ENCODE measurements at places on chromosomes 6 and 20.

DNA sequence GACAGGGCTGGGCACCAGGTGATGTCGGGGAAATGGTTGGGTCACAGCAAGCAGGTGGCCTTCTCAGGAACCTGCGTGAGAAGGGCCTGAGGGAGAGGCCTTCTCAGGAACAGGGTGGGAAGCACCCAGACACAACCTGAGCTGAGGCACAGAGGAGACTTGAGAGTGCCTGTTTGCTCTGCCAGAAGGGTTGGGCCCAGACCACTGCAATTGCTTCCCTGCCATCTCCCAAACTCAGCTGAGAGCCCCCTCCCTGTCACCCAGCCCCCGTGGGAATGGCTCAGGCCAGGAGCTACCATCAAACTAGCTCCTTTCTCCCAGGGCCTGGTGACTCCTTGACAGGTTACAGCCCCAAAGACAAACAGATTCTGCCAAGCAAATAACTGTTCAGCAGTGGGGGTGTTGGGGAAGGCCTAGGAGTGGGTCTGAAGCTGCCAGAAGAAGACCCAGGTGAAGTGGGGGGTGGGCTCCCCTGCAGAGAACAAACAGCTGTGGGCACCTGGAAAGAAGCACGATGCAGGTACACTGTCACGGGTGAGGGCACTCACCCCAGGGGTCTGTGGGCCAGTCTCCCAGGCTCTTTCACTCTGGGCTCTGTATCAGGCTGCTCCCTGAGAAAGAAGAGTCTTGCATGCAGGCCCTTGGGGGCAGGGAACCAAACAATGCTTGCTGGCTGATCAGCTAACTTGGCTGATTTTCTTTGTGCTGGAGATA is 30.4 kb upstream of the SPDEF start:
- DNase-seq, result no peak

DNA sequence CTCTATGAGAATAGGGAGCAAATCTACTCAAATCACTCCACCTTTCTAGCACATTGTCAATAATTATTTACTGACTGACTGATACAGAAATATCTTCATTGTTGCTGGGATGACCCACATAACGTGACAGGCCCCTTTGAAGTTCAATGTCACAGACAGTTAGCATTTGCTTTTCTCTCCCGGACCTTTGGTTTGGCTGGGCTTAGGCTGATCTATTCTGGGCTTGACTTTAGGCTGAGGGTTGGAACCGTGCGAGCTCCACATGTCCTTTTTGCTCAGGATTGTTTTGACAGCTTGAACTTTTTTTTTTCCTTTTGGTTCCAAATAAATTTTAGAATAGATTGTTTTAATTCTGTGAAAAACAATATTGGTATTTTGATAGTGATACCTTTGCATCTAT is 12.0 kb downstream of the ULBP3 start:
- no peak for DNase-seq

- DNase-seq, result no peak
Measured at GRCh38 chr6:144877118-144877517, 592.0 kb downstream of the UTRN start.

GRCh38 chr6:98514073-98514720 is 320.2 kb upstream of the POU3F2 start:
- DNase-seq, result no peak

DNA sequence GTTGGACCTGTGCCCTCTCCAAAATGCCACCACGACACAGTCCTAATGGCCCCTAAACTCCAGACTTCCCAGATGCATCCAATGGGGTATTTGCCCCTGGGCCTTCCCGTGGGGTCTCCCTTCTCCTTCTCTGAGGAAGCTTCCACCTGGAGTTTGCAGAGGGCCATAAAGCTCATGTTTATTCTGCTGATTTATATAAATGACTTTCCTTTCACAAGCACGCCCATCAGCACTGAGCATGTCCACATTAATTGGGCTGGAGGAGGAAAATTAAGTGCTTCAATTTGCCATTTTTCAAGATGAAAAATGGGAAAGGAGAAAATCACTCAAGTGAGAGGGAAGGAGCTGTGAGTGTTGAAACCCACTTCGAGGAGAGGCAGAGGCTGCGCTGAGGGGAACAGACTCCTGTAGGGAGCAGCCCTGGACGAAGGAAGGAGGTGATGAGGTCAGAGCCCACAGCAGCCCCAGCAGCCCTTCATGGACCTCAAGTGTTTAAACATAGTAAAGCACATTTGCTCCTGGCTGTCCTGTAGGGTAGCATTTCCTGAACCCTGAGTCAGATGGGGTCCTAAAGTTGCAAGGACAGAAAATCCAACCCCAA is 434.9 kb upstream of the SULF2 start:
- DNase-seq, result no peak

GRCh38 chr6:137647762-137648447 is 153.7 kb upstream of the OLIG3 start:
- no peak for DNase-seq

- DNase-seq, result no peak
Measured at GRCh38 chr20:50969435-50969834, 10.8 kb downstream of the MOCS3 start.

- DNase-seq, result no peak
Measured at GRCh38 chr6:76422511-76423213, 350.2 kb upstream of the IMPG1 start.

DNA sequence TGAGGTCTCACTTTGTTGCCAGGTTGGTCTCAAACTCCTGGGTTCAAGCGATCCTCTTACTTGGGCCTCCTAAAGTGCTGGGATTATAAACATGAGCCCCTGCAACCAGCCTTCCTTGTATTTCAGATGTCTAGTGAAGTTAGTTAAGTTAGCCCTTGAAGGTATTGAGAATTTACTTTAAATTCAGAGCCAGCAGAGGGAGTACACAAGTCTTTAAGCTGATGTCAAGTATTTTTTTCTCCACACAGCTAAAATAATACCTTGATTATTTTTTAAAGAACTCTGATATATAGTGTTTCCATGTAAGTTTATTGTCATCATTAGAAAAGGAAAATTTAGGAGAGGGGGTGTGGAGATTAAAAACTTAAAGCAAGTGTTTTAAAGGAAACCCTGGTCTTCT is 9.8 kb downstream of the FOXO3 start:
- no peak for DNase-seq

GRCh38 chr20:54090230-54091119 is 20.1 kb upstream of the BCAS1 start:
- no peak for DNase-seq

DNA sequence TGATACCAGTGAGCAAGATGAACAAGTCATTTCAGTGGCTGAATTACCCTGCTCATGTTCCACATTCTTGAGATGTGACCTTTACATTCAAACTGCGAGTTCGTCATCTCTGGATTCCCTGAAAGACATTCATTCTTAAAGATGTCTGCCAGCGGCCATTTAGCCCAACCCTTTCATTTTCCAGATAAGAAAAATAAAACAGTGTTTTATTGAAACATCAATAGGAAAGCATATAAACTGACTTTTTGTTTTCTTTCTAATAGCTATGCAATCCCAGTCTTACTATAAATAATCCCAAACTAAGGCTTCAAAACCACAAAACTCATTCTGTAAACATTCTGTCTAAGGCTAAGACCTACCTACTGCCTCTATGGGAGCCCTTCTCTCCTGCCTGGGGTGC is 134.0 kb downstream of the SAMD5 start:
- DNase-seq, result no peak

DNA sequence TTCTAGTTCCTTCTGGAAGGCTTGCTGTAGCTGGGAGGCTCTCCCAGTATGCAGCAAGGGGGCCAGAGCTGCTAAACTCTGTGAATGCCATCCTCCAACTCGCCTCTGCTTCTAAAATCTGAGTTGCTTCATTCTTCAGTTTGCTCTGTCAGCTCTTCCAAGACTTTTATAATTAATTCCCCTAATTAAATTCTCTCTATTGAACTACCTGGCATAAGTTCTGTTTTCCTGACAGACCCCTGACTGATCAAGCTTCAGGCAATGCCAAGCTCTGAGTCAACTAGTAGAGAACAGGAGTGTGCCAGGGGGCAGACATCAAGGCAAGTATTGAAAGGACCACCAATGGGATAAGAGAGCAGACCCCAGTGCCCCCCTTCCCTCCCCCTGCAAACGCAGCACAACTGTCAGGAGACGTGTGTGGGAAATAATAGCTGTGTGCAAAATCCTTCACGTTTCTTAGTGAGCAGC is 109.3 kb upstream of the TAB2 start:
- DNase-seq, result no peak

DNA sequence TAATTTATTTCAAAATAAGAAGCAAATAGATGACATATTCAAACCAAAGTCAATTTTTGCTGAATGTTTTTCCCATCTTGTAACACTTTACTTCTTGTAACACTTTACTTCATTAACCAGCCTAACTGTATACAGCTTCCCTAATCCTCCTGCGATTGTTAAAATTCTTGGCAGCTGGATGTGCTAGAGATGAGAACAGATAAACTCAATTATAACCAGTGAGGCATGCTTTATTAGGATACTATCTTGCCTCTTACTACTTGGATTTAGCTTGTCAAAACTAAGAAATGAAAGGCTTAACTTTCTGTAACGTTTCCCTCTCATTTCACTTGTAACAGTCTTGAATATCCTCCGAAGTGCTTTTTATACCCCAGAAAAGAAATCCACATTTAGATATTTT is 94.1 kb upstream of the BMP5 start:
- DNase-seq, result no peak

DNA sequence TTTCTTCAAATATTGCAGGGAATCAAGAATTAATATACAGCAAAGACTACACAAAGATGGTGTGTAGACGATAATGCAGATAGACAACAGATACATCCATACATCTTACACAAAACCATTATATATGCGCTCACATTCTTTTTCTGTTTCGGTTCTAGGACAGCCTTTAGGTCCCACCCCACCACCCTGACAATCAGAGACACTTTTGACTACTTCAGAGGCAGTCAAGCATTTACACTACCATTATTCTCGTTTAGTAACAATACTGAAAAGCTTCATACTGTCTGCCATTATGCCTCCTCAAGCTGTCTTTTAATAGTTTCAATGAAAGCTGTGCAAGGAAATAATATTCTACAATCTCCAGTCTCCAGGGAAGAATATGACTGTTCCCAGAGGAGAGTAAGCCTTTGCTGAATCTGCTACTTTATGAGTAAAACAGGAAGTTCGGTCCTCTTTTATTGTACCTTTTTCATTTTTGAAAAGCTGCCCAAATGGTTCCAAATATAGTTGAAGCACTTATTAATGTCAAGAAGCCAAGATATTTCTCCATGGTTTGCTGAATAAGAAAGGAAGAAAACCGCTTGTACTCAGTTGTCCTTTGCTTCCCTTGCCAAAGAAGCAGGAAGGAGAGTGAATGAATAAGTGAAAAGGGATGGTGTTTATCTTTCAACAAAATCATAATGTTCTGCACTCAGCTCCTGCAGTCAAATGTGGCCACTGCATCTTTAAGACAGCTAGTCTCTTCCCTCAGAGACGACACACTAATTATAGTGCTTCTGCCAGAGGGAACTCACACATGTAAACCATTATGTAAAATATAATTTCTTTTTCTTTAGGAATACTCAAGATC is 468.3 kb downstream of the CDC5L start:
- DNase-seq, result no peak

DNA sequence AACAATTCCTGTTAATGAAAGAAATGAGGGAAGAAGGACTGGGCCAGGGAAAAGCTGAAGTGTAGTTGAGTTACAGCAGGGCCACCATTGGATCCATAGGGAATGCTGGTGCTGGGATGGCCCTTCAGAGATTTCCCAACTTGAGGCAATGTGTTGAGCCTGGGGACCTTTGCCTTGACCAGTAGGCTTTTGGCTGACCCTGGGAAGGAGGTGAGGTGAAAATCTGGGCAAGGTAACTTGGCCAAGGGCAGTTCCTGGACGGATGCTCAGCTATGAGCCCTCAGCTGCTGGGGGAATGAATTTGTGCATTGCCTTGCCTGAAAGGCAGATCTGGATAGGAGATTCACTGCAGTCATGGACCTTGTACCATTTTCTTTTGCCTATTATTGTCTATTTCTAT is 20.4 kb downstream of the UTRN start:
- DNase-seq, result no peak

DNA sequence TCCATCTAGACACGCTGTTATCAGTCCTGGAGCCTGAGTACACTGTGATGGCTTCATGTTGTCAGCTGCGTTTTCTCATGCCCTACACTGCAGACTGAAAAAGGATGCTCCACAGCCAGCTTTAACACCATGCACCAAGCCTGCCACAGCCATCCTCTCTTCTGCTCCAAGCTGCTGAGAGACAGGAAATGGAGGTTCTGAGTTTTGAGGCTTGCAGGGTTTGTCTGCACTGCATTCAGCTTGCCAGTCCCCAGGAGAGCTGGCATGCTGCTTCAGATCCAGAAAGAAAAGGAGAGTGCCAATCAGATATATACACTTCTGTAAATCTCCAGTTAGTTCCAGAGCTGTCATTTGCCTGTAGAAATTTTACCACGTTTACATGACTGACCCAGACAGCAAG is 550.7 kb upstream of the FLRT3 start:
- no peak for DNase-seq

- no peak for DNase-seq
Measured at GRCh38 chr20:12966468-12967085, 42.2 kb upstream of the SPTLC3 start.

- DNase-seq, result no peak
Measured at GRCh38 chr20:17967521-17968365, 851 bp downstream of the SNX5 start.

- peak; percentile 59 for DNase-seq
Measured at GRCh38 chr6:501891-502601, 110.5 kb downstream of the IRF4 start.

- no peak for DNase-seq
Measured at GRCh38 chr6:17061097-17061496, 40.8 kb upstream of the STMND1 start.

DNA sequence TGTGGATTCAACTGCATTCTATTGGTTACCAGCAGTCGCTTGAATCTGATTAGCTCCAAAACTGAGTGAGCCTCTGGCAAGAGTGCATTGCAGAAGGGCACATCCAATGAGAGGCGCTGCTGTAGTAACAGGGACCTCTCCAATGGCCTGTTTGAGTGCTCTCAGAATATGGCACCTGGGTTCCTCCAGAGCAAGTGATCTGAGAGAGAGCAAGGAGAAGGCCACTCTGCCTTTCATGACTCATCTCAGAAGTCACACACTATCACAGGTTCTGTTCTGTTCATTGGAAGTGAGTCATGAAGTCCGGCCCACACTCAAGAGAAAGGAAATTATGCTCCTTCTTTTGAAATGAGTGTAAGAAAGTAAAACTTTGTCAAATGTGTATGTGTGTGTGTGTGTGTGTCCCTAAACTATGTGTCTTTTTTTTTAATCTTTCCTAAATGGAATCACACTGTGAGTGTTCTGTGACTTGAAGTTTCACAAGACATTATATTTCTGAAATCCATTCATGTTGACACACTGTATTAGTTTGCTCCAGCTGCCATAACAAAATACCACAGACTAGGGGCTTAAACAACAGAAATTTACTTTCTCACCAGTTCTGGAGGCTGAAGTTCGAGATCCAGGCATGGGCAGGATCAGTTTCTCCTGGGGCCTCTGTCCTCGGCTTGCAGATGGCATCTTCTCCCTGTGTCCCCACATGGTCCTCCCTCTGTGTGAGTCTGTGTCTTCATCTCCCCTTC is 138.3 kb upstream of the CDYL start:
- no peak for DNase-seq

DNA sequence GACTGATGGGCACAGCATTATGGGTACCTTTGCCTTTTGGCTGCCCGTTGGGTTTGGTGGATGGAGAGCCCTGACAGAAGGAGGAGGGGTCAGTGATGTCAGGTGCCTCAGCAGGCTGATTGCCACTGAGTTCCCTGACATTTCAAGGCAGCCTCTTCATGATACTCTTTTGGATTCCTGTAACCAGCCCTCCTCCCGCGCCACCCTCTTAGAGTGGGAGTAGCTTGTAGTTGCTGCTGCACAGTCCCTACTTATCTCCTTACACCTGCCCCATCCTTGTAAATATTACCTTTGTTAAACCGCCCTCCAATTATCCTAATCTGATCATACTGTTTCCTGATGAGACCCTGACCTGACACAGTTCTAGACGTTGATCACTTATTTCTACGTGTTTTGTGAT is 140.0 kb downstream of the CFAP61 start:
- no peak for DNase-seq

Data from activated T-cell treated with anti-CD3 and anti-CD28 coated beads, Interleukin-2, amount 50 U/mL, for 1 hour (primary cell).